ENCODE measurements at places on chromosomes 6 and 20.

DNA sequence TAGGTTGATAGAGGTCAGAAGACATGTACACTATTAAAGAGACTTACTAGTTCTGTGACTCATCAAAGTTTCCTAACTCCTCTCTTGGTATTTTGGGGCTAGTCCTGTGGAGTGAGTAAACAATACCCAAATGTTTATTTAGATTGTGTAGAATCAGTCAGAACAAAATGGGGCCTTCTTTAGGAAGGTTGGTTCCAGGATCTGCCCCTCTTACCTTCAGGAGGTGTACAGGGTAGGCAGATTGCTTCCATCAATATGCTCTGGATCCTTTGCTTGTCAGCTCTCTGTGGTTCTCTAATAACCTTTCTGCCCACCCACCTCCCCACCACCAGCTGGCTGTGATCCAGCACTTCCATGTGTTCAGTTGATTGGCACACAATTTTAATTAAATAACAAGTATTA is 107.0 kb downstream of the POPDC3 start:
- DNase-seq: no peak

GRCh38 chr6:33324125-33324524 is 6.6 kb upstream of the ZBTB22 start:
- no peak for DNase-seq

DNA sequence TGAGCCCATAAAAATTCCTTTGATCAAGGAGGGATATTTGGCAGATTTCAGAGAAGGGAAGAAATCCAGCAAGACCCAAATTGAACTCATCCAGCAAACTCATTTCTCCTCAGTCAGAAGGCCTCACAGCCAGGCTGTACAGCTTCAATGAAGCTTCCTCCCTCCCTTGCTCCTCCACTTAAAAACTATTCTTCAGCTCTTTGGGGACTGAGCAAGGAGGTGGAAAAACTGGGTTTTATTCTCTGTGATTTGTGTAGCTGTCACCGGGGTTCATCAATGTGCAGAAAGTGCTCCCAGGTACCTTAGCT is 158.7 kb upstream of the ZNF184 start:
- DNase-seq: no peak

DNA sequence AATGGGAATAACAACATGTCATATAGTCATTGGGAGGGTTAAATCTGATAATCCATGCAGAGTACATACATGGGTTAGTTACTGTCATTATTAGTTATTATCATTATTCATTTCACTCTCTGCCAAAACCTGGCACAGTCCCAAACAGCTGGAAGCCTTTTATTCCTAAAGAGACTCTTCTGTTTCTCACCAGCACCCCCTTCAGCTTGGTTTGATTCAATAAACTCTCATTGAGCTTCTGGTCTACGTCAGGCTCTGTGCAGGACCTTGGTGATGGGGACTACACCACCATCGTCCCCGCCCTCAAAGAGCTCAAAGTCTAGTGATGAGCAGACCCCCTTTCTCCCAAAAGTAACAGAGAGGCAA is 2.3 kb downstream of the KCNK15 start:
- DNase-seq: no peak

DNA sequence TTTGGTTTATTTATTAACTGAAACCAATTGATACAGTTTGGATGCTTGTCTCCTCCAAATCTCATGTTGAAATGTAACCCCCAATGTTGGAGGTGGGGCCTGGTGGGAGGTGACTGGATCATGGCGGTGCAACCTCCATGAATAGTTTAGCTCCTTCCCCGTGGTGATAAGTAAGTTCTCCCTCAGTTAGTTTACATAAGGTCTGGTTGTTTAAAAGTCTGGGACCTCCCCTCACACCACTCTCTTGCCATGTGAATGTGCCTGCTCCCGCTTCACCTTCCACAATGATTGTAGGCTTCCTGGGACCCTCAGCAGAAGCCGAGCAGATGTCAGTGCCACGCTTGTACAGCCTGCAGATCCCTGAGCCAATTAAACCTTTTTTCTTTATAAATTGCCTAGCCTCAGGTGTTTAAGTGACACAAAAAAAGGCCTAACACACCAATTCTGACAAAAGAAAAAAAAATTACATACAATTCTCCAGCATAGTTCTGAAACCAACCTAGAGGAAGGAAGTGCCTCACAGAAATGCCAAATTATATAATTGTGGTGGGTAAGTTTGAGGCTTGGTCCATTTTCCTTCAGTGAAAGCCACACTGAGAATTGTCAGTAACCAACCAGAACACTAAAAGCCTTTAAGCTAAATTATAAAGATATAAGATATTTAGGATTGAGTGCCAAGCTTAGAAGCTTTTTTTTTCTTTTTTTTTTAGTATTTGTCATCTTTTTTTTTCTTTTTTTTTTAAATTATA is 15.0 kb downstream of the MAP7 start:
- no peak for DNase-seq
